RCC 7860 (cell line): ENCODE measurements at places on chromosomes 16 and 17.

DNA sequence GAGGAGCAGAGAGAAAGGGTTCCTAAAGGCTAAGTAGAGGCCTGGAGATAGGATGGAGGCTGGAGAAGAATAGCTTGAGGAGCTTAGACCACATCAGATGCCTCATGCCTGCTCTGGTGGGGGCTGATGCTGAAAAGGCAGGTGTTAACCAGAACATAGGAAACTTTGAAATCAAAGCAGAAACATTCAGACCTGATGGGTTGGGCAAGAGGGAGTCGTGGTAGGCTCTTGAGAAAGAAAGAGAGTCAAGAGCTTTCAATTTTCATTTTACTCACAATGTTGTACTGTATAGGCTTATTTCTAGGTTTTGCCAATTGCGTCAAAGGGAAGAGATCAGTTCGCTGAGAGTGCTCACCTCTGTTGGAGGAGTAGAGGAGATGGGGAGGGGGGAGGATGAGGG is 406.6 kb upstream of the SALL1 start:
- DNase-seq: no peak

- no peak for DNase-seq
These were observed 77.8 kb upstream of the NOL11 start for GRCh38 chr17:67639979-67640378.

GRCh38 chr17:43211123-43211479 is 574 bp upstream of the TMEM106A start:
- no peak for DNase-seq

DNA sequence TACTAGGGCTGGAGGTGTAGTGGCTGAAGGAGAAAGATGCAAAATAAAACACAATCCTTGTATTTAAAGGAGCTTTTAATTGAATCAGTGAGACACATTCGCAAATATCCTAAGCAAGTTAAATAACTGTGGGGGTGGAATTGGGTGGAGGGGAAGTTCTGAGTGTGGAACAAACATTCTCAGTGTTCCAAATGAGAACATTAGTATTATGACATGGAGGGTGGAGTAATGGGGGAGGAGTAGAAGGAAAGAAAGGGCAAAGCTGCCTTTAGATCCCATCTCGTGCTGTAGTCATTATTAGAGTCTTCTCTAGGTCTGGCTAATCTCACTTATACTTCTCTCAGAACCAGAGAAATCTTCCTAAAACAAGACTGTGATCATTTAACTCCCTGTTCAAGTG is 169.7 kb downstream of the ANKFN1 start:
- no peak for DNase-seq

GRCh38 chr17:63489291-63489690 is 12.4 kb downstream of the ACE start:
- DNase-seq: no peak

- DNase-seq: no peak
These were observed 2.3 kb downstream of the BANP start for GRCh38 chr16:87953308-87954215.

- DNase-seq: no peak
These were observed 43.4 kb upstream of the ICAM2 start for GRCh38 chr17:64063766-64064224.

- no peak for DNase-seq
These were observed 4.7 kb downstream of the SOCS3 start for GRCh38 chr17:78355045-78355641.

DNA sequence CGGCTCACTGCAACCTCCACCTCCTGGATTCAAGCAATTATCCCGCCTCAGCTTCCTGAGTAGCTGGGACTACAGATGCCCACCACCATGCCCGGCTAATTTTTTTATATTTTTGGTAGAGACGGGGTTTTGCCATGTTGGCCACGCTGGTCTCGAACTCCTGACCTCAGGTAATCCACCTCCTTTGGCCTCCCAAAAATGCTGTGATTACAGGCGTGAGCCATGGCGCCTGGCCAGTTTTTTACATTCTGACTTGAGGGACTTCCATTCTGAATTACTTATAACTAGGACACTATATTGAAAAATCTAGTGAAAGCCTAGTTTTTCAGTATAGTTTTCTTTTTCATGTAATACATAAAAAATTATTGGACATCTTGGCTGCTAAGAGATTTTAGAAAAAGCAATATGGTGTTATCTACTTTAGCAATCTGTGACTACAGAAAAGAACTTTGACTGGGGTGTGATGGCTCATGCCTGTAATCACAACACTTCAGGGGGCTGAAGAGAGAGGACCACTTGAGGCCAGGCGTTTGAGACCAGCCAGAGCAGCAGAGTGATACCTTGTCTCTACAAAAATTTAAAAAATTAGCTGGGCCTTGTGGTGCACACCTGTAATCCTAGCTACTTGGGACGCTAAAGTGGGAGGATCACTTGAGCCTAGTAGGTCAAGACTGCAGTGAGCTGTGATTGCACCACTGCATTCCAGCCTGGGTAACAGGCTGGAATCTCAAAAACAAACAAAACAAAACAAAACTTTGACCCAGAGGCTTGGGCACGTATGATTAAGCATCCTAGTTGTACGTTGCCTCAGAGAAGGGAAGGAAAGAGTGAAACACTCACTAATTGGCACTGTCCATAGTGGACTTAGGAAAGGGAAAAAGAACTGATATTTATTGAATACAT is 26.8 kb upstream of the GOSR1 start:
- no peak for DNase-seq

GRCh38 chr16:30967795-30968194 is 10.2 kb downstream of the SETD1A start:
- no peak for DNase-seq

DNA sequence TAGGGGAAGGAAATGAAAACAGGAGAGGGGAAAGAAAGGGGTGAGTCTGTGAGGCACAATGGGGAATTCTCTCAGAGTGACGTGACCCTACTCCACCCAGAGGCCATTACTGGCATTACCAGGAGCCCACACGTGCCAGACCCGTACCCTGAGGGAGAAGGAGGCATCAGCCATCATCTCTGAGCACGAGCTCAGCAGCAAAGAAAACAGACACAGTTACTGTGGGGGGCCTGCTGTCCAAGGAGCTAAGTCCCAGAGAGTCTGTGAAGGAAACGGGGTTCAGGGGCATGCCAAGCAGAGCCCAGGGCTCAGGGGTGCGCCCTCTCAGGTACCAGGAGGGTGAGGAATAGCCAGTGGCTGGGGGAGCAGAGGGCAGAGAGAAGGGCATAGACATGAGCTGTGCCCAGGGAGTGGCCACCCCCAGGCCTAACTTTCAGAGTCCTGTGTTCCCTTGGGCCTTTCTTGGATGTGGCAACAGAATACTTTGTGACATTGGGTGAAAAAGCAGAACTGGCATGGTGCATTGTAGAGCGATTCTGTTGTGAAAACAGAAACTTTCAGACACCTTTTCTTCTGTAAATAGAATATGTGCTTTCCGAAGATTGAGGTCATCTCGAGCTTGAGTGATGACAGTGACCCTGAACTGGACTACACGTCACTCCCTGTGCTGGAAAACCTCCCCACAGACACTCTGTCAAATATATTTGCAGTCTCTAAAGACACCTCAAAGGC is 11.3 kb downstream of the TAF1C start:
- DNase-seq: peak; percentile 6

GRCh38 chr17:17830740-17831207 is 6.0 kb downstream of the SREBF1 start:
- DNase-seq: no peak

DNA sequence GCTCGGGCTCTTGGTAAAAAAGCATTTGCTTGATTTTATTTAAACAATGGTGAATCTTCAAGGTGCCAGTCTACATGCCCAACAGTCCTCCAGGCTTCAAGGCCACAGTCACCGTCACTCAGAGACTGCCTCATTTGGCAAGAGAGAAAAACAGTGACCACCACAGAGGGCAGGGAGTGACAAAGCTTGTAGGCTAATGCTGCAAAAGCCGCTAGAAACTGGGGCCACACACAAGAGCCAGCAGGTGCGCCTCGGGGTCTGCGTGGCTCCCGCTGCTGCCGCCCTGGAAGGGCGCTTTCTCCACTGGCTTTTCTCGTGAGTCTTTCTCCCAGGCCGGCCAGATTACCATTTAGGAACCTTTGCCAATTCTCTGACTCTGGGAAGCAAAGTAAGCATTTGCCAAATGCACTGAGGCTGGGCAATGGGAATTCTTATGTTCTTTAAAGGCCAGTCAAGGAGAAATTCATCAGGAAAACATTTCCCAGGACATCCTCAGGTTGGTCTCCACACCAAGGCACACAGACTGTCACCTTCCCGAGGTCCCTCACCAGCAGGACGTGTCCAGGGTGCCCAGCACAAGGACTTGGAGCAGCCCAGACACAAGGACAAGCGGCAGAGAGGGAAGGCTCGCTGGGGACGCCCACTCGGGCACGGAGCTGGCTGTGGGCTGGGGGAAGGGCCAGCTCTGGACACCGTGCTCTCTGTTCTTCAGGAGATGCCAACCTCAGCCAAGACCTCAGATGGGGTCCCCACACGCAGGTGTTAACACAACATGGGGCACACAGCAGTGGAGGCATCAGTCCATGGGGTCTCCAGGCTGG is 12.5 kb upstream of the C16orf95 start:
- no peak for DNase-seq

GRCh38 chr17:46960152-46960551 is 18.9 kb downstream of the RPRML start:
- no peak for DNase-seq

DNA sequence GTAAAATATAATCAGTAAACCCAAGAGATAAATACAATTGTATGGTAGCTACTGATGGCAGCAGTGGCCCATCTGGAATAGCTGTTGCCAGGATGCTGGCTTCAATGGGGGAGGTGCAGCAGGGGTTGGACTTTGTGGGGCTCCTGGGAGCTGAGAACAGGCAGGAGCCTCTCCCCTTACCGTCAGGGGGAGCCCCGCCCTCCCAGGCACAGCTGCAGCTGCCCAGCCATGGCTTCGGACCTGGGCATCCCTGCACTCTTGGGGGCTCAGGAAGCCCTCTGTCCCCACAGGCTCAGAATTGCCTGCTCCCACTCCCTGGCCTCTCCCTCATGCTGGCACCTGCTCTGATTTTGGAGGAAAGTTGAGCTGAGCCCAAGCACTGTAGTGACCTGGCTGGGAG is 741.1 kb downstream of the CDH11 start:
- DNase-seq: no peak

DNA sequence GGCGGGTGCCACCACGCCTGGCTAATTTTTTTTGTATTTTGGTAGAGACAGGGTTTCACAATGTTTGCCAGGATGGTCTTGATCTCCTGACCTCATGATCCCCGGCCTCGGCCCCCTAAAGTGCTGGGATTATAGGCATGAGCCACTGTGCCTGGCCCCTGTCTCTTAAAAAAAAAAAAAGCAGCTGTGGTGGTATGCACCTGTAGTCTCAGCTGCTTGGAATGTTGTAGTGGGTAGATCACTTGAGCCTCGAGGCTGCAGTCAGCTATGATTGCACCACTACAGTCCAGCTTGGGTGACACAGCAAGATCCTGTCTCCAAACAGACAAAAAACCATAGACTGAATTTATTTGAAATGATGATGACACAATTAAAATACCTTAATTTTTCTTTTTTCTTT is 24.3 kb downstream of the CDK12 start:
- DNase-seq: peak; percentile 75

- DNase-seq: no peak
These were observed 16.9 kb downstream of the TMEM235 start for GRCh38 chr17:78248051-78248914.

DNA sequence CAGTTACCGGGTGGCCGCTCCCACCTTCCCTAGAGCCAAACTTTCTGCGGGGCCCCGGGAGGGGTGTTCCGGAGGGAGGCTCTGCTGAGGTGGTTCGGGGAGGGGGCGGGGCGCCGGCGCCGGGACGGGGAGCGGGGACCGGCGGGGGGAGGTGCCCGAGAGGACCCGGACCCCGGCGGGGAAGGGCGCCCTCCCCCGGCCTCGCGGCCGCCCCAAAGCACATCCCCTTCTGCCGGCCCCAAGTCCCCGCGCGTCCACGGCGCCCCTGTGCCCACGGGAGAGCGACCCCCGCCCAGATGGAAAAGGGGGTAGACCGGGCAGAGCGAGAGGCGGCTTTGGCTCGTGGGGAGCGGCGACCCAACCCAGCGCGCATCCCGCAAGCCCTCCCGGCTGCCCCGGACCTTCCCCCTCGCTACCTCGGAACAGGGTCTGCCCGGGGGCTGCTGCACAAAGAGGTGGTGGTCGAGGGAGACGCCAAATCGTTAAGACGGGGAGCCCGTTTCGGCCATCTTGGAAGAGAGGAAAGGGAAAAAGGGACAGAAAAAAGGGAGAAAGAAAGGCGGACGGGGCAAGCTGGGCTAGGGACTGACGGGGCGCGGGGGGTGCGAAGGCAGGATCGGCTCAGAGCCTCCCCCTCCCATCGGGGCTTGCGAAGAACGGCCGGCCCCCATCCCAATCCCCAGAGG is 530 bp downstream of the PCGF2 start:
- no peak for DNase-seq

DNA sequence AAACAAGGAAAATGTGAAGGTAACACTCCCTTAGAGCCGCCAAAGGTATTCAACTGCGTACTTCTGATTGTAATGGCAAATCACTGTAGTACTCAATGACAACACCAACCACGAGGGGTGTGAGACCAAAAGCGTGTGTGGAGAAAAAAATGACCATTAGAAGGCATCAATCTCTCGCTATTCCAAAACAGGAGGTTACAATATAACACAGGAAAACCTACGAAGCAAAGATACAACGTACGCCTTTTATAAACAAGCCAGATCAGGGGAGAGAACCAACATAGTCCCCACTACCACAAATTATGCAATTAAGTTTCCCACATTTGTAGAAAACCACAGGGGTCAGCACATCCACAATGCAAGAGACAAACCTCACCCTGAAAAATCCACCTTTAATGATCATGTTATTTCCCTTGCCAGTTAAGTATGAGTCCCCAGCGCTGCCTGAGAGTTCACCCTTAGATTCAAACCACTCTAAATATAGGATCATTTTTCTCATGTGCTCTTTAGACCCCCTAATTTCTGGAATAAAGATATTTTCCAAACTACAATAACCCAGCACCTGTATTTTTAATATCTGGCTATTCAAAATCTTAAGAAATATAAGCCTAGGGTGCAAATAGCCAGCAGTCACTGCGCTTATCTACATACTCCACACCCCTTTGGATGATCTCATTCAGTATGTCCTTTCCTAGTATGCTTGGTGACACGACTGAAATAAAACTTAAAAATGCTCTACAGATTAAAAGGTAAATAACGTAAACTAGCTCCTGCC is 12.4 kb downstream of the TEX14 start:
- DNase-seq: peak; percentile 56

- DNase-seq: no peak
These were observed 26.8 kb upstream of the AXIN2 start for GRCh38 chr17:65588181-65588808.

DNA sequence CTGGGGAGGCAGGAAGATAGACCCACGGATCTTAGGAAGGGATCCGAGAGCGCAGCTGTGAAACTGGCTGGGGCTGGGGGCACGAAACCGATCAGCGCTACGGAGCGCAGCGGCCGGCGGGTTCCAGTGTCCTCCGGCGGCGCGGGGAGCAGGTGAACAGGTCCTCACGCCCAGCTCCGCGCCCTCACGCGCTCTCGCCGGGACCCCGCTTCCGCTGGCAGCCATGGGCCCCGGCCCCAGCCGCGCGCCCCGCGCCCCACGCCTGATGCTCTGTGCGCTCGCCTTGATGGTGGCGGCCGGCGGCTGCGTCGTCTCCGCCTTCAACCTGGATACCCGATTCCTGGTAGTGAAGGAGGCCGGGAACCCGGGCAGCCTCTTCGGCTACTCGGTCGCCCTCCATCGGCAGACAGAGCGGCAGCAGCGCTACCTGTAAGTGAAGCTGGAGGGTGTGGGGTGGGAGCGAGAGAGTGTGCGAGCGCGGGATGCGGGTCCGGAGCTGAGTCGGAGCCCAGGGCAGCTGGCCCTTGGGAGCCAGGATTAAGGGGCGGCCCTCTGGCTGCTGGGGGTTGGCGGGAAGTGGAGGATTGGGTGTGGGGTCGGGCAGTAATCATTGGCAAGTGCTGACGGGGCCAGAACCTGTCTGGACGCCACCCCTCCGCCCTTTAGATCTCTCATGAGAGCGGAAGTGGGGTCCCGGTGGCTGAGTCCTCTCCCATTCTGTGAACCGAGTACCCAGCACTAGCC is 479 bp downstream of the ITGA3 start:
- peak; percentile 44 for DNase-seq
